ENCODE measurements at places on chromosomes 2 and 18. TPM values are rescaled to one million over a fixed set of nuclear protein-coding genes. Genes with fewer than 3 reads are reported as not detected.

DNA sequence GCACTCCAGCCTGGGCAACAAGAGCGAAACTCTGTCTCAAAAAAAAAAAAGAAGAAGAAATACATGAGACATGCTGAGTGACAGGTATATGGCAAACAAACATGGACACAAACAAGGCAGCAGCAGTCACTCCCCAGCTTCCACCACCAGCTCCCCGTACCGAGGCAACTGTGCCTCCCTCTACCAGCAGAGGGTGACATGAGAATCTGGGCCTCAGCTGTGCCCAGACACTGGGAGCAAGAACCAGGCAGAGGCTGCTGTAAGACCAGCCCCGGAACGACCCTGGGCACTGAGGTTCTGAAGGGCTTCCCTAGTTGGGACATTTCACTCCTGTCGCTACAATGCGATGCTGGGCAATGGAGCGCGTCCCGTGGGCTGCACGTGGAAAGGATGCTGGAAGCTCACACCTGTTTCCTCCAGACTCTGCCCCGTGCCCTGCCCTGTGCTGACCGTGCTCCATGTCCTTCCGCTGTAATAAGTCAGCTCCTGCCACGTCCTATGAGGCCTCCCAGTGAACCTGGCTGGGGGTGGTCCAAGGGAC, 37.1 kb downstream of the BOK start:
- no peak overlapping the region for H3K4me3 ChIP-seq
- H3K4me1 ChIP-seq = no peaks in the 10 kb centered on the region
- H3K36me3 ChIP-seq = peaks cover 71% of the 10 kb centered on the region

The PSMD1 gene
- 88.5 TPM for total RNA-seq

DNA sequence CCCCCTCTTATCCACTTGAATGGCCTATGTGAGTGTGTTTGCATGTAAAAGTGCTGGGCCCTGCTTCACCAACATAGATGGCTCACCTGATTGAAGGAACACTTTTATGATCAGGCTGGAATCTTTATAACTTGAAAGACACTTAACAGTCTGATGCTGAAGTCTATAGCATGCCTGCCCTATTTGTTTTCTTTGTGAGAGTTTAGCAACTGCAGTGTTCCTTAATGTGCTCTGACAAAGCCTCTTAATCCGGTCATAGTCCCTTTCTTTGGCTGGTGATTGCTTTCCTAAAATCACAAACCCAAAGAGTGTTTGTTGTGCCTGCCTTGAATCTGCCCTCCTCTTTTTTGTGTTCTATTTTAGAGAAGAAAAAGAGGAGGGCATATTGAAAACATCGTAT, 1382.8 kb upstream of the CELF4 start:
- no peaks in the 10 kb centered on the region for H3K36me3 ChIP-seq
- H3K27me3 ChIP-seq = no peaks in the 10 kb centered on the region
- no peak for DNase-seq
- no peaks in the 10 kb centered on the region for H3K4me1 ChIP-seq
- no peak overlapping the region for H3K4me3 ChIP-seq
- H3K27ac ChIP-seq = no peak overlapping the region

The ANKRD36C gene
- 14.5 TPM for total RNA-seq

DNA sequence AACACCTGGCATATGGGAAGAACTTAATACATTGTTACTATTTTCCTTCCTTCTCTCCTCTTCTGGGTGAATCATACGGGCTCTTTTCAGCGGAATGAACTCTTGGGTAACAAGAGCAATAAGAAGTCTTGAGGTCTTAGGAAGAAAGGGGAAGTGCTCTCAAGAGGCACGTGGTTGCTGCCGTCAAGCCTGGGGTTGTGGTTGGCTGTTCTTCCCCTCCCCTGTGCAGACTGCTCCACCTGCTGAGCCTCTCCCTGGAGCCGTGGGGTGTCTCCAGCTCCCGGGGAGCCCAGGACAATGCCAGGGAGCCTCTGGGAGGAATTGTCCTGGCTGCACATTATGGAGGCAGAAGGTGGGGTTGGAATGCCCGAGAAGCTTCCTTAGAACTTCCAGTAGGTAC, 19.4 kb downstream of the TOGARAM2 start:
- no peaks in the 10 kb centered on the region for H3K36me3 ChIP-seq
- H3K4me3 ChIP-seq = no peak overlapping the region
- no peak for DNase-seq
- H3K27ac ChIP-seq = no peak overlapping the region
- peaks cover 10% of the 10 kb centered on the region for H3K4me1 ChIP-seq
- H3K27me3 ChIP-seq = no peaks in the 10 kb centered on the region

GRCh38 chr2:234747032-234747431, 204.8 kb upstream of the SH3BP4 start:
- no peaks in the 10 kb centered on the region for H3K27me3 ChIP-seq
- DNase-seq = peak; percentile 8
- peaks cover 2% of the 10 kb centered on the region for H3K4me1 ChIP-seq
- H3K4me3 ChIP-seq = no peak overlapping the region
- no peak overlapping the region for H3K27ac ChIP-seq
- no peaks in the 10 kb centered on the region for H3K36me3 ChIP-seq

GRCh38 chr2:125224830-125225229, 1199.7 kb downstream of the CNTNAP5 start:
- no peaks in the 10 kb centered on the region for H3K36me3 ChIP-seq
- DNase-seq = no peak
- H3K4me1 ChIP-seq = no peaks in the 10 kb centered on the region
- H3K27me3 ChIP-seq = peaks cover 5% of the 10 kb centered on the region
- no peak overlapping the region for H3K27ac ChIP-seq
- H3K4me3 ChIP-seq = no peak overlapping the region
